ENCODE measurements at places on chromosomes 12 and 14. TPM values are rescaled to one million over a fixed set of nuclear protein-coding genes. Genes with fewer than 3 reads are reported as not detected.

The SYNDIG1L gene
- not detected for total RNA-seq

The SLC25A3 gene
- total RNA-seq: 360 TPM

The VRK1 gene
- 78.1 TPM for total RNA-seq

The MGP gene
- not detected for total RNA-seq

The BHLHE41 gene
- not detected for total RNA-seq

The NELL2 gene
- 22.7 TPM for total RNA-seq

The RIPK3 gene
- total RNA-seq: 29.4 TPM

The IFI27 gene
- total RNA-seq: 81.5 TPM

The B4GALNT3 gene
- total RNA-seq: 0.37 TPM

The DPF3 gene
- 10.2 TPM for total RNA-seq

The KRT2 gene
- not detected for total RNA-seq

DNA sequence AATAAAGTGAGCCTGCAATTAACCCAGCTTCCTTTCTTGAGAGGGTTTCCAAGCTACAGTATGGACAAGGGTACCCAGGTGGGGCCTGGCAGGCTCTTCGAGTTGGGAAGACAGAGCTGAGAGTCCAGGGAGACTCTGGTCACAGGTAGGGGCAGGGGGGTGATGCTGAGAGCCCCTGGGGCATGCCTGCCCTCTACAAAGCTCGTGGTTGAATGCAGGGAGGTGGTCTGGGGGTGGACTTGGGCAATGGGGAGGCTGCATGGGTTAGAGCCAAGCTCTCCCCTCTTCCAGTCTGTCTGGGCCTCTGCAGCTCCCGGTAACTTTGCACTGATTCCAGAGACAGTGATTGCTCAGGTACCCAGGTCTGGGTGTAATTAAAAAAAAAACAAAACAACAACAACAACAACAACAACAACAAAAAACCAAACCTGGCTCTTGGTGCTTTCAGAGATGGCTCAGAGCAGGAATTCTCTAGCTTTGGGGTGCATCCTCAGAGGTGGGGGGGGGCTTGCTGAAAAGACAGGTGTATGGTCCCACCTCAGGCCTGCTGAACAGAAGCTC is 30.8 kb upstream of the PPP2R5C start:
- H3K27me3 ChIP-seq: no peaks in the 10 kb centered on the region
- H3K4me1 ChIP-seq: peaks cover 34% of the 10 kb centered on the region
- no peak for DNase-seq
- peak overlapping the region; percentile 51 for H3K4me3 ChIP-seq
- H3K36me3 ChIP-seq: no peaks in the 10 kb centered on the region
- H3K27ac ChIP-seq: peak overlapping the region; percentile 84

- H3K36me3 ChIP-seq: no peaks in the 10 kb centered on the region
- H3K4me3 ChIP-seq: no peak overlapping the region
- H3K27me3 ChIP-seq: peaks cover 3% of the 10 kb centered on the region
- DNase-seq: no peak
- H3K27ac ChIP-seq: no peak overlapping the region
- peaks cover 21% of the 10 kb centered on the region for H3K4me1 ChIP-seq
Measured at GRCh38 chr12:75756111-75756510, 244.7 kb upstream of the KRR1 start.

DNA sequence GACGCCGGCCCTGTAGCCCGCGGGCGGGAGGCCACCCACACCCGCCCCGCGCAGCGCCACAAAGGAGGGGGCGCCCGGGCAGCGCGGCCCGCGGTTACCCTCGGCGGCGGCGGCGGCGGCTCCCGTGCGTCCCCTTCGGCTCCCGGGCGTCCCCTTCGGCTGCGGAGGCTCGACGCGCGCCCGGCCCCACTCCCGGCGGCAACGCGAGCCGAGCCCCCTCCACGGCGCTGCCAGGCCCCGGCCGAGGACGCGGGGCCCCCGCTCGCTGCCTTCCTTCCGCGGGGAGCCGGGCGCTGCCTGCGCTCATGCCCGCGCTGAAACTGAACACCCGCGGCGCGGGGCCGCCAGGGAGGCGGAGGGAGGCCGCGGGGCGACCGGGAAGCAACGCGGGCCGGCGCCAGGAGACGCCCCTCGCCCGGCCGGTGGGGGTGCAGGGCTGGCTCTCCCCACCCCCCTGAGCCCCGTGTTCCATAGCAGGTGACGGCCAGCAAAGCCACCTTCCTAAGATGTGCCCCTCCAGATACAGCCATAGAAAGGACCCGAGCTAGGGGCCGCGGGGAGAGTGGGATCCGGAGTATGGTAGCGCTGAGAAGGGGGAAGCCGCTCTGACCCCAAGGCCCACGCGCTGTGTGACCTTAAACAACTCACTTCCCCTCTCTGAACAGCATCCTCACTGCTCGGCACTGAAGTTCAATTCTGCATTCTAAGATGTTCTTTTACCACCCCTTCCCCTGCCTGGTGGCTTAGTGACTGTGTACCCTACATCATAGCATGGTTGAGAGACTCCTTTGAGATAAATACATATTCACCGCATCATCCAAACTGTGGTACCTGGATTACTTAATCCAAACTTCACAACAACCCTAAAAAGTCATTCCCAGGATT is 42.8 kb downstream of the KDM2B start:
- peak overlapping the region; percentile 80 for H3K27ac ChIP-seq
- DNase-seq: no peak
- peaks cover 59% of the 10 kb centered on the region for H3K4me1 ChIP-seq
- no peaks in the 10 kb centered on the region for H3K27me3 ChIP-seq
- H3K36me3 ChIP-seq: peaks cover 5% of the 10 kb centered on the region
- H3K4me3 ChIP-seq: peak overlapping the region; percentile 75

GRCh38 chr14:99733540-99734405 is 49.7 kb downstream of the CYP46A1 start:
- no peak overlapping the region for H3K27ac ChIP-seq
- no peak for DNase-seq
- no peak overlapping the region for H3K4me3 ChIP-seq
- H3K4me1 ChIP-seq: no peaks in the 10 kb centered on the region
- no peaks in the 10 kb centered on the region for H3K36me3 ChIP-seq

- H3K4me3 ChIP-seq: no peak overlapping the region
- H3K4me1 ChIP-seq: no peaks in the 10 kb centered on the region
- no peaks in the 10 kb centered on the region for H3K27me3 ChIP-seq
- no peak overlapping the region for H3K27ac ChIP-seq
Measured at GRCh38 chr12:130357241-130357640, 19.6 kb downstream of the PIWIL1 start.

DNA sequence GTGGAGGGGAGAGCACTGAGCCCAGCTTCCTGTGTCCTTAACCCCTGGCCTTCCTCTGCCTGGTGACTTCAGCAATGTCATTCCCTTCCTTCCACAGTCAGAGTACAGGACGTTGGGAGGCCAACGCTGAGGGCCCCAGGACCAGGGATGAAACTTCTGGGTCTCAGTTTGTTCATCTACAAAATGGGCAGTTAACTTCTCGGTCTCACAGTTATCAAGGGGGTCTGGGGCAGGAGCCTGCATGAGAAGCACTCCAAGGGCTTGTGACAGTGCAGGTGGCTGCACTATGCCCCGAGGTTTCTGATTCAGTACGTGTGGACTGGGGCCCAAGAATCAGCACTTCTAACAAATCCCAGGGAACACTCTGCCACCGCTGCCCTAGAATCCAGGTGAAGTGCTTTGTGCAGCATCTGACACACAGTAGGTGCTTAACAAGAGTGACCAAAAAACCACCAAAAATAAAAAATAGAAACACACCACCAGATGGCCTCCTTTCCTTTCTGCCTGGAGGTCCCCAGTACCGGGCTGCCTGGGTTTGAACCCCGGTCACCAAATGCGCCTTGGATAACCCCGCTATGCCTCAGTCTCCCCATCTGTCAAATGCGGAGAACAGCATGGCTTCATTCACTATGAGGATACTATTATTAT is 80.4 kb downstream of the RFLNA start:
- no peak for DNase-seq
- no peaks in the 10 kb centered on the region for H3K27me3 ChIP-seq
- H3K27ac ChIP-seq: no peak overlapping the region
- no peak overlapping the region for H3K4me3 ChIP-seq
- no peaks in the 10 kb centered on the region for H3K36me3 ChIP-seq

- H3K4me3 ChIP-seq: peak overlapping the region; percentile 94
- DNase-seq: no peak
- peak overlapping the region; percentile 90 for H3K27ac ChIP-seq
- H3K36me3 ChIP-seq: peaks cover 34% of the 10 kb centered on the region
Measured at GRCh38 chr12:92134638-92135274, 10.9 kb downstream of the BTG1 start.

GRCh38 chr12:98369581-98369980 is 145.8 kb upstream of the TMPO start:
- H3K27ac ChIP-seq: no peak overlapping the region
- peaks cover 2% of the 10 kb centered on the region for H3K36me3 ChIP-seq
- H3K4me3 ChIP-seq: no peak overlapping the region

DNA sequence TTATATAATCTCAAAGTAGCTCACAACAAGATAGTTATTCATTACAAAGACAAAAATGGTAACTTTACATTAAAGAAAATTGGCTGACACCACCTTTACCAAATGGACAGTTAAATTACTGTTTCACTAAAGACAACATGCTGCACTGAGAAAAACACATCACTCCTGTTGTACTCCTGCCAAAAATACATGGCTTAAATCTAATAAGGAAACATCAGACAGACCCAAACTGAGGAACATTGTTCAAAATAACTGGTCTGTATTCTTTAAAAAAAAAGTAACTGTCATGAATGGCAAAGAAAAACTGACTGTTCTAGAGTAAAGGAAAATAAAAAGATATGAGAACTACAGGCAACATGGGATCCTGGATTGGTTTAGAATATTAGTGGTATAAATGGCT is 151.3 kb upstream of the DCN start:
- H3K4me3 ChIP-seq: no peak overlapping the region
- no peaks in the 10 kb centered on the region for H3K4me1 ChIP-seq
- H3K27me3 ChIP-seq: peaks cover 9% of the 10 kb centered on the region
- H3K27ac ChIP-seq: no peak overlapping the region
- DNase-seq: no peak

- no peaks in the 10 kb centered on the region for H3K36me3 ChIP-seq
- no peak for DNase-seq
- peaks cover 97% of the 10 kb centered on the region for H3K27me3 ChIP-seq
- peaks cover 30% of the 10 kb centered on the region for H3K4me1 ChIP-seq
Measured at GRCh38 chr12:48002414-48002730, 1.9 kb downstream of the COL2A1 start.

DNA sequence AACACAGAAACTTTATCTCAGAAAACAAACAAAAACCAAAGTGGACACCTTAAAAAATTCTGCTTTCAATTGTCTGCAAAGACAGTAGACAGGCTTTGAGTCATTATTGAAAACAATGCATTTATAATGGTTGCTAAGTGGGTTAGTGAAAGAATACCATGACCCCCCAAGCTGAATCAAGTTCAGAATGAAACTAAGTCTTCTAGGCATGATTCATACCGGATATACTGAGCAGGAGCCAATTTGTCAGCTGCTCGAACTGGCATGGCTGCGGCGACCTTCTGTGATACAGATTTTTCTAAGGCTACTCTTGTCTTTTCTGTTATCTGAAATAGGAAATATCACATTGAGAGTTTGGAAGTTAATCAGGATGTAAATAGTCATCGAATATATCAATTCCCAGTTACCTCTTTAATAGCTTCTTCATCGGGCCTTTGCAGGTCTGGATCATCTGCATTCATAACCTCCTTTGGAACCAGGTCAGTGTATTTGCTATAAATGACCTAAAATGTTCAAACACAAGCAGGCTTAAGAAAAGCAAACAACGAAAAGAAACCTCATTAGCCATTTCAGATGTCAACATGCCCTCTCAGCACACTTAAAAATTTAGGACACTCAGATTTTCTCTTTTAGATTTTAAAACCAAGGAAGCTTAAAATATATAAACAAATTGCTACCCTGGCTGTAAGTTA is 22.3 kb downstream of the SNW1 start:
- H3K27me3 ChIP-seq: no peaks in the 10 kb centered on the region
- H3K4me3 ChIP-seq: peak overlapping the region; percentile 36

GRCh38 chr12:82723093-82723492 is 36.4 kb downstream of the TMTC2 start:
- no peak for DNase-seq
- no peak overlapping the region for H3K27ac ChIP-seq
- no peaks in the 10 kb centered on the region for H3K27me3 ChIP-seq
- peaks cover 6% of the 10 kb centered on the region for H3K36me3 ChIP-seq
- no peak overlapping the region for H3K4me3 ChIP-seq

GRCh38 chr14:35222324-35222723 is 69.9 kb upstream of the PSMA6 start:
- peaks cover 6% of the 10 kb centered on the region for H3K36me3 ChIP-seq
- H3K27ac ChIP-seq: no peak overlapping the region
- H3K27me3 ChIP-seq: no peaks in the 10 kb centered on the region
- no peak for DNase-seq

DNA sequence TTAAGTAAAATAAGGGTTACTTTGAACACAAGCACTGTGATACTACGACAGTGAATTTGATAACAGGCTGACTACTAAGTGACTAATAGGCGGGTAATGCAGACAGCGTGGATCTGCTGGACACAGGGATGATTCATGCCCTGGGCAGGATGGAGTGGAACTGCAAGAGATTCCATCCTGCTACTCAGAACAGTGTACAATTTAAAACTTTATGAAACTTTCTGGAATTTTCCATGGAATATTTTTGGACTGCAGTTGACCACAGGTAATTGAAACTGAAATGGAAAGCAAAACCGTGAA is 46.0 kb downstream of the YEATS4 start:
- peaks cover 13% of the 10 kb centered on the region for H3K36me3 ChIP-seq
- no peak for DNase-seq
- H3K27ac ChIP-seq: no peak overlapping the region
- H3K4me3 ChIP-seq: no peak overlapping the region

DNA sequence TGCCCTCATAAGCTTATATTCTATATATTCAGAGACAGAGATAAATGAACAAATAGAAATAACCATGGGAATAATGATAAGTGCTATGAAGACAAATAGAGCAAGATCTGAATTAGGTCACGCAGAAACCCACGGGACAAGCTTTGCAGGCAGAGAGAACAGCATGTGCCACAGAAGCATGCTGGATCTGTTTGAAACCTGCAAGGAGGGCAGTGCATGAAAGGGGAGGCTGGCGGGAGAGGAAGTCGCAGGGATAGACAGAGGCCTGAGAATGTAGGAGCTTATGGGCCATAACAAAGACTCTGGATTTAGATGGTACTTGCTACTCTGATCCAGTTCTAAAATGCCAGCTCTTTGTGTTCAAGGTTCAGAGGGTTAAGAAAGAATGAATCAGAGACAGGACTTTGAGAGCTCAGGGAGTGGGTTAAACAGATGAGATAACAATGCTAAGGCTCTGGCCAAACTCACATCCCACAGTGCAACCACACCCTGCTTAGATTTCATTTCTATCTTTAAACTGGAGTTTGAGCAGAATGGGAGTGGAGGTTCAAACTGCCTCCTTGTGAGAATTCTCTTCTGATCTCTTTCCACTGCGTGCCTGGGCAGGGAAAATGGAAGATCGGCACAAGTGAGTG is 49.2 kb upstream of the PPP1R12A start:
- H3K27me3 ChIP-seq: peaks cover 11% of the 10 kb centered on the region
- no peak overlapping the region for H3K4me3 ChIP-seq
- H3K27ac ChIP-seq: no peak overlapping the region
- no peak for DNase-seq
- no peaks in the 10 kb centered on the region for H3K4me1 ChIP-seq
- H3K36me3 ChIP-seq: no peaks in the 10 kb centered on the region

- no peak for DNase-seq
- no peak overlapping the region for H3K4me3 ChIP-seq
- H3K4me1 ChIP-seq: no peaks in the 10 kb centered on the region
Measured at GRCh38 chr12:20450591-20451180, 82.3 kb downstream of the PDE3A start.
